GM12865 (cell line): ENCODE measurements at places on chromosomes 7 and 10.

DNA sequence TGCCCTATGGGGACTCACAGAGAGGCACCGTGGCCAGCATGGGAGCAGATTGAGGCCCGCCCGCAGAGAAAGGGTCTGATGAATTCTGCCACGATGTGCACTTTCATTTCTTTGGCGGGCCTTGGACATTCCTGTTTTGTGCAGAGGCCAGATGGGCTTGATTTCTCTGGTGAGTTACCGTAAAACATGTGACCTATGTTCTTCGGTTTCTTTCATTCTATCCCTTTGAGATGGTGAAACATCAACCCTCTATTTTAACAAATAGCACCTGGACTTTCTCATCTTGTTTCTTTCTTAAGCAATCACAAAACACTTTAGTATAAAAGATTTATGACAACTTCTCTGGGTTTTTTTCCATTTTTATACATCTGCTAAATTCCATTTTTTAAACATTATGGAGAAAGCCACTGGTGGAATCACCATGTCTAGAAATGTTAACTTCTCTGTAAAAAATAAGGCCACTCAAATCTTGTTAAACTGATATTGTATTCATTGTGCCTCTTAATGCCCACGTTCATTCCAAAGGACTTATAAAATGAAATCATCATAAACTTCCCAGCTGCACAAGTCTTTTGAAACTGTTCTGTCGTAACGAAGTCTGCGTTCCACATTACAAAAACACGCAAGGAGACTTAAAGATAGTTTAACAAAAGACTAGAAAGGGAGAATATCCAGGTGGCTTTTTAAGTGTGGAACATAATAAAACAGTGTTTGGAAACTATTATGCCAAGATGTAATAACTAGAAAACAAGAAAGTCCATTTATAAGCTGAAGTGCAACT, 21.4 kb upstream of the ODAD2 start:
- no peak for DNase-seq

DNA sequence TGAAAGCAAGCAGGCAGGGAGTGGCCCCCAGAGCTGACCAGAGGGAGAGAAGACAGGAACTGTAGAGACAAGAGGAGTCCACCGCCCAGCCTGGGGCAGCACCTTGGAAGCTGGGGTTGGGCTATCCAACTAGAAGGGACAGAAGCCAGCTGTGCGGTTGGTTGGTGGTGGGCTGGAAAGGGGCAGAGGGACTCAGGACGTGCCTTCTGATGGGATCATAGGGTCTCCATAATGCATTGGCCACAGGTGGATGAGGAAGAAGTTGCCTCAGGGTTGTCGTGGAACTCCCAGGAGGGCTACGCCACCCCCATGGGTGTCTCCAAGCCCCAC, 114.0 kb upstream of the RET start:
- DNase-seq, result no peak

DNA sequence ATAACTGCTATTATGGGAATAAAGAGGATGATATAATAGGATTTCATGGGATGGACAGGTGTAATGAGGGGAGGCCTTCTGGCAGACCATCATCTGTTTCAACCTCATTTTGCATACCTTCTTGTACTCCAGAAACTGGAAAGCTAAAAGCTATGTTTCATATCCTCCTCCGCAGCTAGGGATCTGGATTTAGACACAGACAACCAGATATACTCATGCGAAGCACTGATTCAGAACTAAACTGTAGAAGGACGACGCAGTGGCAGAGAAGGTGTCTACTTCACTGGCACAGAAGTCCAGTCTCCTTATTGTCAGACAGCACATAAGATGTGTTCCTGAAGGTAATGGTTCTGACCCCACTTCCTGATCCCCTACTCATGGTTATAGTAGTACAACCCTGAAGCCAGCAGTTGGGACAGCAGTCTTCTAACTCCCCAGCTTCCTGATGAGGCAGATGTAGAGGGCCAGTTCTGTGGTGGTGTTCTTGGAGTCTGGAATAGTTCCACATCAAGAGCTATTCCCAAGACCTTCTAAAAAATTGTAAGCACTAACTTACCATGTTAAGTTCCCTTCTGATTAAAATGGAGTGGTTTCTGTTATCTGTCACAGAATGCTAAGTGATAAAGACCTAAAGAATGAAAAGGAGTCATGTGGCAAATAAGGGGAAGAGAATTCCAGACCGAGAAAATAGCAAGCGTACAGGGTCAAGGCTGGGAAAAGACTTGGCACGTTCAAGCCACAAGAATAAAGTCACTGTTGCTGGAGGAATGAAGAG, 550.3 kb downstream of the GRM8 start:
- peak; percentile 84 for DNase-seq

- no peak for DNase-seq
Observed at GRCh38 chr7:94421681-94422080, 27.0 kb downstream of the COL1A2 start.

DNA sequence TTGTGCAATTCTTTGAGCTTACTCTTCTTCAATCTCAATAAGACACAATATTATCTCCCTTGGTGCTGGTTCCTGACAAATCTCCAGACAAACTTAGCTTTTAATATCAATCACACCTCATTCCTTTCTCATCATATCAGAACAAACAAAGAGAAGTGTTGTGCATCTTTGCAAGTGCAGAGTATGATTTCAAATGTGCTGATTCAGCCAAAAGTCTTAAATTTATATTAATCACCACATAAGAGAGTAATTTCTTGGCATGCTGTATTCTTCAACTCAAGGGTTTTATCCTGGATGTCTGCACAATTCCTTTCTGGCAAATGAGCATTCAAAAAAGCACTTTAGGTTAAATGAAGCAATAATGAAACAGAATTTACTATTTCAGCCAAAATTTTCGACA, 877.8 kb downstream of the ANKRD7 start:
- no peak for DNase-seq

- no peak for DNase-seq
Observed at GRCh38 chr7:85612514-85612913, 425.7 kb upstream of the SEMA3D start.

DNA sequence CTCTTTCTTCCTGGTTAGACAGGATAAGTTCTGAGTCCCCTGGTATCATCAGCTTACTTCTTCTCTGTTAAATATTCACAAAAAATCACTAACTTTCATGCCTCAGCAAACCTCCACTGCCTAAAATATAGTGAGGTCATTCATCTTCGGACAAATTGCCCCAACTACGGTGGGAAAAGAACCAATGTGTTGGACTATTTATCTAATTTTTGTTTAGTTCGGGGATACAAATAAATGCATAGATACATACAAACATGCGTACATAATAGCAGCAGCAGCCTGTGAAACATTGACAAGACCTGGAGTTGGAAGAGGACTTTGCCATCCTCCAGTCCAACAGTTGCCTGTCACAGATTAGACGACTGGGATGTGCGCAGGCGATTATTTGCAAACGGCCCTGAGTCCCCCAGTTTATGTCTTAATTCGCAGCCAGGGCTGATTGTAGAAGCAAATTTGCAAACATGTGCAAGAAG, 51.5 kb downstream of the EGFR start:
- no peak for DNase-seq

DNA sequence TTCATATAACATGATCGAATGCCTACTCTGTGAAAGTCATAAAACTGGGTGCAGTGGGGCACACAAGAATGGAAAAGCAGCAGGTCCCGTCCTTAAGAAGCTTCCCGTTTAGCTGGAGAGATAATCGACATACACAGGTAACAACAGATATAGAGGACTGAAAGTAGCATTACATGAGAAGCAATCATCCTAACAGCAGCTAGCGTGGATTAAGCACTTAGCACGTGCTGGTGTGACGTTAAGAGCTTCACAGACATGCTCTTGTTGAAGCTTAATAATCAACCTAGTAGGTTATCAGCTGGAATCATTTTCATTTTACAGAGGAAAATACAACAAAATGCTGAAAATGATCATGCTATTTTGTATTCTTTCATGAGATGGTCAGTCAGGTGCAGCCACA, 184.8 kb downstream of the GPAM start:
- DNase-seq, result no peak

DNA sequence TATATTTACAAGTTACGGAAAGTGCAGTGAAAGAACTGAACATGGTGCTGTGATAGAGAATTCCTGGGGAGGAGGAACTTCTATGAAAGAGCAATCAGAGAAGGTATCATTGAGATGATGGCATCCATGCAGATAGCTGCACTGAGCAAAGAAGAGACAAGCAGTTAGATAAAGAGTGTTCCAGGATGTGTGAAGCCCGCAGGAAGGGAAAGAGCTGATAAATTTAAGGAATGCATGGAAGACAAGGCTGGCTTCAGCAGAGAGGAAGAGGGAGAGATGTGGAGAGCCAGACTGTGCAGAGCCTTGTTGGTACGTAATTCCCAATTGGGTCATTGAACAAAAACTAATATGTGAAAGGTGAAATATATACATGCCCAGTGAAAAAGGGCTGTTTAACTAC, 538.9 kb downstream of the INHBA start:
- DNase-seq, result no peak

DNA sequence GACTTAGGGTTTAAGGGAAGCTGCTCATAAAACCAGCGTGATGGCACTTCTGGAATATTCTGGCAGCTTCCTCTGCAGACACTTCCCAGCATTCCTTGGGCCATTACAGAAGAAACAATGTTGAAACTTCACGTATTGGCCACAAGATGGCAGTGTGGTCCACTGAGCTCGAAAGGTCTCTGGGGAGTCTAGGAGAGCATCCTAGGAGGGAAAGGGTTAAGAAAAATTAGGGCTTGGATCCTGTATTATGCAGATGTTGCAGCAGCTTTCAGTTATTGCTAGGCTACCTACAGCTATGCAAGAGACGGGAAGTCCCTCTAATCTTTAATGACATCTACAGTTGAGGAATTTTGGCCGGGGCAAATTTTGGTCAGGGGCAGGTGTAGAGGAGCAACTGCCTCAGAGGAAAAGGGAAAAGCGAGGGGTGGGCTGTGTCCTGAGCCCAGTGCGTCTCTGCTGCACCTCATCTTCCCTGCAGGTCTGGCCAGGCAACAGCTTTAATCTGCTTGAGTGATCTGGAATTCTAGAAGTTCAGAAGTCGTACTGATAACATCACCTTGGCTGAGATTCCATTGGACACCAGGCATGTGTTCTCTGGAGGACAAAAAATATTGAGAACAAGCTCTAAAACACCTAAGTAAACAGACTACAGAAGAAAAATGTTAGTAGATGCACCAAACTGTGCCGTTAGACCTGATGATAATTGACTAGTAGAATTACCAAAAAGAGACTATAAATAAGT, 220.8 kb upstream of the PRSS58 start:
- peak; percentile 50 for DNase-seq

- DNase-seq, result no peak
Observed at GRCh38 chr7:79341902-79342301, 111.6 kb downstream of the MAGI2 start.

GRCh38 chr10:125118011-125118611, 42.3 kb downstream of the CTBP2 start:
- no peak for DNase-seq

GRCh38 chr7:798921-799470, 33.3 kb upstream of the SUN1 start:
- DNase-seq, result no peak

- DNase-seq, result peak; percentile 26
Observed at GRCh38 chr7:49564379-49564714, 209.1 kb upstream of the VWC2 start.

- DNase-seq, result no peak
Observed at GRCh38 chr7:25384788-25385505, 156.7 kb upstream of the NPVF start.

- no peak for DNase-seq
Observed at GRCh38 chr7:99448855-99449254, 10.1 kb downstream of the CPSF4 start.

GRCh38 chr10:50600831-50601477, 22.8 kb downstream of the SGMS1 start:
- DNase-seq, result peak; percentile 15

DNA sequence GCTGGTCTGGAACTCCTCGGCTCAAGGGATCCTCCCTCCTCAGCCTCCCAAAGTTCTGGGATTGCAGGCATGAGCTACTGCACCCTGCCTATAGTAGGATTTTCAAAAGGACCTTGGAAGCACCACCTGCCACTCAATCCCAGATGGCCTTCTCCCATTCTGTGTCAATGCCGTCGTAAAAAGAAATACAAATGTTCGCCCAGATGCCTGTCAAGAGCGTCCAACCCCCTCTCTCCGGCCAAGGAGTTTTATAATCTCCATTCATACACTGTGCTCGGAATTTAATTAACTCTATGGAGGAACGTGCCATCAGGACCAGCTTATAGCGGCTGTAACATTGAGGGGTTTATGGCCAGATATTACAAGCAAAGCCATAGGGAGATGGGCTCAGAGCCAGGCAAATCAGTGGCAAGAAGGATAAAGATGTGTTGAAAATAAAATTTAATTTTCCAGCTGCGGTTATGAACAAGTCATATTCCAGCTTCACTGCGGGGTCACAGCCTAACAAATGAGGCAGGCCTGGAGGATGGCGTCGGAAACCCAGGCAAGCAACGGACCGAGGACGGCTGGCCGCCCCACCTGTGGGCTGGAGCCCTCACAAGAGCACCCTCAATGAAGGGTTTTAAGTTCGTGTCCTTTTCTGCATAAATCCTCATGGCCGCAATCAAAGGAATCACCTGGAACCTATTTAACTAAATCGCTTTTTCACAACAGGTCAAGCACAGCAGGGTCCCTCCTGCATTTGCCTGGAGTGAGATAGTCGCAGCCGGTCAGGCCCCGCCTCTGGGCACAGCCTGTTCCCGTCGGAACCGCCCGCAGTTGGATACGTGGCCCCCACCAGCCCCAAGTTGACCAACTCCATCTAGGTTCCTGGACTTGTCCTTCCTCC, 374.5 kb upstream of the FOXK1 start:
- DNase-seq, result no peak

- no peak for DNase-seq
Observed at GRCh38 chr7:103762877-103763276, 226.6 kb downstream of the RELN start.

DNA sequence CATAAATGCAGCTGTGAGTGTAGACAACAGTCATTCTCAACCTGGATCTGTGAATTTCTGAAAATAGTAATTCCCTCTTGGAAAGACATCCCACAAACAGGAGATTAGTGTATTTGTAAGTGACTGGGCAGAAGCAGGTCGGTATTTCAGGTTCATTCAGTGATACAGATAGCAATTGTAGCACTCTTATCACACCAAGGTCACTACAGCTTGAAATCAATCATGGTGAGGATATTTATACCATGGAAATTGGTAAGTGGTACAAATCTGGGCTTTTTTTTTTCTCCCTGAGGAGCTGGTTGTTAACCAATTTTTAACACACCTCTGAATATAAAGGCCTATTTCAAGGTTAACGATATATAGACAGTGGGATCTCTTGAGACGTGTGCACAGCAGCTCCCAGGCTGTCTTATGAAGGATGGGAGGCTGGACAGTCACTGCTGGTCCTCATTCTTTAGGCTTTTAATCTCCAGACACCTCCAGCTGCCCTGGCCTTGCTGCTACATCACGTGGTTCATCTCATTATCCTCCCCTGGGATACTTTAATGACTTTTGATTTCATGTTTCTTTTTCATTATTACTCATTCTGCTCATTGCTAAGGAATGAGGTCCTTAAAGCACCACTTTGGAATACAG, 87.1 kb downstream of the ITGA8 start:
- DNase-seq, result no peak

DNA sequence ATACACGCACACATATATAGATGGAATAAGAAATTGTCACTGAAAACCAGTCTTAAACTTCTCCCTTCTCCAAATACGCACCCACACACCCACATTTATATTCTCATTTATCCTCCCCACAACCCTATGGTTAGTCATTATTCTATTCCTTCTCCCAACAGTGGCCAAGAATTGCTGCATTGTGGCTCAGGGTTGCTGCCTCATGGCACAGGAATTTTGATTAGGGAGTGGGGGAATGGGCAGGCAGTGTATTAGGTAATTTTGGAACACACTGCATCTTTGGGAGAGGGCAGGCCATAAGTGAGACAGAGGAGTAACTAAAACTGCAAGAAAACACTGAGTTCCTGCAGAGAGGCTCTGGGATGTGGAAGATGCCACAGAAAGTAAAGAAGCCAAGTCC, 35.7 kb downstream of the NAPEPLD start:
- no peak for DNase-seq
